SK-N-SH (cell line): ENCODE measurements at places on chromosomes 2 and 18.

- no peak for DNase-seq
Measured at GRCh38 chr18:40407909-40408308, 1547.1 kb upstream of the PIK3C3 start.

DNA sequence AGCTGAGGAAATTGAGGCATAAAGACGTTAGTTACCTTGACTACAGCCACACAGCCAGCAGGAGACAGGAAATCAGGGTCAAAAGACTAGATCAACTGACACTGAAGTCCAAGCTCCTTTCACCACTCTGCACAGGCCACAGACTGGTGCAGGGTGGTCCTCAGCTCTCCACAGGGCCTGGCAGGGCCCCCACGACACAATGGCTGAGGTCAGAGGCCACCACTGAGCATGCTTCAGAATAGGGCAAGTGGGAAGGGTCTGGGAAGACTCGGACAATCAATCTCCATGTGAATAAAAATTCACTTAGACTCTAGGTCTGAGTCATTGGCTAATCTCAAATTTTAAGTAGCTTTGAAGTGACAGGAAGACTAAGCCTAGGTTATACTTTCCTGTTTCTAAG, 201.7 kb downstream of the ALK start:
- no peak for DNase-seq

GRCh38 chr2:199136681-199137080, 321.1 kb downstream of the SATB2 start:
- DNase-seq: no peak

- no peak for DNase-seq
Measured at GRCh38 chr2:182372661-182373060, 54.2 kb downstream of the PDE1A start.

DNA sequence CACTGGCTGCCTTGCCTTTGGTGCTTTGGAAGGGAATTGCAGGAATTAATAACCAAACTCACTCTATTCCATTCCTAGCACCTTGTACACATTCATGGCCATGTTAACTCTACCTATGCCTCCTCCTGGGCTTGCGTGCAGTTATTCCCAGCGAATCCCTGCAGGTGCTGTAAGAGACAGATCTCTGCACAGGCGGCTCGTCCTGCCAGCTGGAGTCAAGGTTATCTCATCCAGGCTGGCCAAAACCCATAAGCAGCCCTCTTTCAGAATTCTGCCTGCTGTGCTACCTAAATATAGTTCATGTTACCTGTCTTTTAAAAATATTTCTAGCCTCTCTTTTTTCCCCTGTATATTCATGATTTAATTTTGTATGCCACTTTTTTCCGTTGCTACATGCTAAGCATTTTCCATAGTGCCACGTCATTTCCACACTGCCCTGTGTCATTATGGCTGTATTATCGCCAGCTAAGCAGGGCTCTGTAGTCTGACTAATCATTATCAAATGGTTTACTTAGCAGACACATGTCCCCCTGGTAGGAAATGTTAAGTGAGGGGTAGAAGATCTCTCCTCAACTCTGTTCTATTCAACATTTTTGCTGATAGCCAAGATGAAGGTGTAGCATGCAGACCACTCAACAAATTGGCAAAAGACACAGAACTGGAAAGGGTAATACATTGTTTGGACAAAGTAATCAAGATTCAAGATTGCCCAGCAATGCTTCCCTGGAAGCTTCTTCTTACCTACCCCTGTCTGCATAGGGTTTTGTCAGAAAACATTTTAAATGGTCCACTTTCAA, 79.7 kb upstream of the TAF1B start:
- no peak for DNase-seq

GRCh38 chr2:61431345-61431744, 39.5 kb downstream of the USP34 start:
- DNase-seq: no peak

DNA sequence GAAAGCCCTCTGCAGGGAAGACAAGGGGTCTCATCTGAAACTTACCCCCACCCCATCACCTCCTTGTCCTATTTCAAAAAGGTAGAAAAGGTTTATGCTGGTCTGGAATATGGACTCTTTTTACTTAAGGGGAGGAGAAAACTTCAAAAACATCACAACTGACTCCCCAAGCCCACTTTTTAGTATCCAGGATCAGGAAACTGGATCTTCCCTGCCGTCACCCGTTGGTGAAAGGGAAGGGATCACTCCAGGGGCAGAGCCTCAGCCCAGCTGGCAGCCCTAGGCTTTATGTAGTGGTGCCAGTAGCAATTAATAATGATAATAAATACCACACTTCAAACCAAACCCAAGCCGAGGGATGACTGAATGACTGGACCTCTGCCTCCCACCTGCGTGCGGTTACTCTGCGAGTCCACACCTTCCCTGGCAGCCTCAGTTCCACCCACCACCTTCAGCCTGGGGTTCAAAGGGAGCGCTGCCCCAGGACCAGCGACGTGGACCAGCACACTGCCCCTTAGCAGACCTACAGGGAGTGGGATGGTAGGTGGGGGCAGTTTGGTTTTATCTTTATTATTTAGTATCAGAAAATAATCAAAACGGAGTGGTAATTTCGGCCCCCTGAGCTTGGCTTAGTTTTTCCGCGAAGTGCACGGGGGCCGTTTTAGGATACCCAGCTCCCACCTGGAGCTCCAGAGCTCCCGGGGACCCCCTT, 4.9 kb upstream of the GATA6 start:
- DNase-seq: no peak

GRCh38 chr18:6711467-6711866, 18.0 kb upstream of the ARHGAP28 start:
- no peak for DNase-seq

DNA sequence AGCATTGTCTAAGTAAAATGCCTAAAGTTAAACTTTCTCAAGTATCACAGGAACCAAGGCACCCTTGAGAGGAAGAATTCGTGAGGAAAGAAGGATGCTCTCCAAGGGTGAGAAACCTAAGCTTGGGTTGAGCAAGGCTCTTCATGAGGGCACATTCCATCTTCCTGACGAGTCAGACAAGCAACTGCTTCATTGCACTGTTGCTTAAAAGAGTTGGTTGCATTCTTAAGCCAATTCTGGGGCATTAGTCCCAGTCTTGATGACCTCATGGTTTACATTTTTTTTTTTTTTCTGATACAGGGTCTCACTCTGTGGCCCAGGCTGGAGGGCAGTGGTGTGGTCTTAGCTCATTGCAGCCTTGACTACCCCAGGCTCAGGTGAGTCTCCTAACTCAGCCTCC, 237.5 kb downstream of the ACTR3 start:
- no peak for DNase-seq

GRCh38 chr2:231037202-231037730, at the start of gene C2orf72:
C2orf72 (plus strand) TSS chr2:231037523; CDS start chr2:231037566, 43 bp downstream.
- DNase-seq: peak; percentile 94

DNA sequence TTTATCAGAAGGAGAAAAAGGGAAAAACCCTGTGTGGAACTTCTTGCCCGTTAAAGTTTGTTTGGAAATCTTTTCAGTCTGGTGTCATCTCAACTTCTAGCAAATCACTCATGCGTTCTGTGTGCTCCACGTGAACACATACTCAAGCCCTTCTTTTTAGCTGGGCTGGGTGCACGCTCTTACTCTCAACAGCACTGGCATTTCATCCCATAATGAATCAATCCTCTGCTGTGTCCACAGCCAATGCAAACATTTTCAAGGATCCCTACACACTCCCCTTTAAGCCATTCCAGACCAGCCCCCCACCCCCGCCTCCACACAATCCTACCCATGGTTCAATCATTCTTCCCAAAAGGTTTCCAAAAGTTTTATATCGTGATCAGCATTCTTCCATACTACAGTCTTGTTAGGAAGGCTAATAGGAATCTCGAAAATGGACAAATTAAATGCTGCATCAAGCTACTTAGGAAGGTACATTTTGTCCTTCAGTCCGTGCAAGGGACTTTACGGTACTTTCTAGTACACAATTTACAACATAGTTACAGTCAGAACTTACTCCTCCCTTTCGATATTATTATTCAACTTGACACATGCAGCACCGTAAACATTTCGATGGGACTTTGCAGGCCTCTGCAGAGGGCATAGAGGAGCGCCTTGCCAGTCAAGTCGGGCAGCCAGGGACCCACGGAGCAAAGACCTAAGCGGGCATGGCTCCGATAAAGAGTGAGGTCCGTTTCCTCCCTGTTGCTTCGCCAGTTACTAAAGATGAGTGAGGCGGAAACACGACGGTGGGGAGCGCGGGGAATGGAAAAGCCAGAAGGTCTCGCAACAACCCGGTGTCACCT, 1.4 kb downstream of the PTGR3 start:
- no peak for DNase-seq

DNA sequence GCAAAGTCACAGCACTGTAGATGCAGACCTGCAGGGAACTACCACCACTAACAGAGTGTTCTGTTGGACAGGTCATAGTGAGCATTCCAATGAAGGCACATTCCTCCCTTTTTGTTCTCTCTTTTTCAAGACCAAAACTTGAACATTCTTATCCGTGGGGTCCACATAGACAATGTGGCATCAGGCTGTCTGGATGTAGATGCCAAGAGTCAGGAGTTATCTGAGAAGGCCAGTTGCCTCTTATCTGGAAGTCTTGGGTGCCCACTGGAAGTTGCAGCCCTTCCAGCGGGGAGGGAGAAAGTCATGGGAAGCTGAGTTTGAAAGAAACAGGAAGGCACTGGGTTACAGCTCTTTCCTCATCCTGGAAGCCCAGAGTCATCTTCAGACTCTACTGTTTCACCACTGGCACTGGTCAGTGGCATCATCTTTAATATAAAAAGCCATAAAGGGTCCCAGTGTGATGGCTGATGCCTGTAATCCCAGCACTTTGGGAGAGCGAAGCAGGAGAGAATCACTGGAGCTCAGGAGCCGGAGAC, 61.4 kb downstream of the FAM161A start:
- no peak for DNase-seq

- no peak for DNase-seq
Measured at GRCh38 chr2:3142961-3143571, 234.6 kb downstream of the EIPR1 start.

- DNase-seq: no peak
Measured at GRCh38 chr18:9001209-9001608, 101.3 kb upstream of the NDUFV2 start.

DNA sequence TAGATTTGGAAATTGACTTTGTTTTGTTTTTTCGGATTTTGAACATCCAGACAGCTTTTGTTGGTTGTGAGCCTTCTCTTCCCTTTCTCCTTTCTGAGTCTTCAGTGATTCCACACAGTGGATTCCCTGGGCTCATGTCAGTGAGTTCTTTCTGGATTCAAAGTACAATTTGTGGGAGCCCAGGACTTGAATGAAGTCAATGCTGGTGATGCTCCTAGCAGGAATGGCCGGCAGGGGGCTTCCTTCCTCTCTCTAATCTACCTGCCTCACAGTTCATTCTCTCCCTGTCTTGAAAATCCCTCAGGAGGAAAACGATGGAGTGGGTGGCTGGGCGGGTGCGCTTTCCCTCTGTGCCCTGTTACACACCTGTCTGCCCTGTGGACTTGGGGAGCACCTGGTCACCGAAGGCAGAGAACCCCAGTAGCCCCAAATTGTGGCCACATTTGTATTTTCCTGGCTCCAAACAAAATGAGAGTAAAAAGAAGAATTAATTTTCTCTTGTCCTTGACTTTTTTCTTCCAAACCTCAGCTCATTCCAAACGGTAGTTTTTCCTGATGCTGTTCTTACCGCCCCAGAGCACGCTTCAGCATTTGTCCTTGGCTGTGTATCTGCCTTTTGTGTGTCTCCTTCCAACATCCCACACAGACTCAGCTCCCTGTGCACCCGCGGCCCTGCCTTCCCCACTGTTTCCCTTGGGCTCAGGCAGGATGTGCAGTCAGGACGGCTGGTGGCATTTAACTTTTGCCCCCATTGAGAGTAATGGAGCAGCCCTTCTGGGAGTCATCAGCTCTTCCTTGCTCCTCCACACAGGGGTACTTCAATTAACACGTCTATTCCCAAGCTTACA, 86.6 kb downstream of the MARCO start:
- peak; percentile 39 for DNase-seq

DNA sequence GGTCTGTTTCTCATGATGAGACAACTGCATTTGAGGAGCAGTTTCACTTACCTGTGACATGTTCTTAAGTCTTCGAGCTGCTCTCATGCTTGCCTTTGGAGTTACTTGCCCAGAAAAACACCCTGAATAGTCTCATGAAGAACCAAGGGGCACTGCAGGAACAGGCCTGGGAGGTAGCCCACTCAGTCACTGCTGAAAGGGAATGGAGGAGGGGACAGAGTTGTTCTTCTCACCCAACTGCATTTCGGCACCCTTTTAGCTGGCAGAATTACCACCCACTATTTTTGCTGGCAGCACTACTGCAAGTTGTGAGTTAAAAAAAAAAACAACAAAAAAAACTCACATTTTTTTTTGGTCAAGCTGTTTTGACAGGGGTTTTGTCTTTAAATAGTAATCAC, 181.9 kb downstream of the PTPRM start:
- DNase-seq: no peak

GRCh38 chr2:18836436-18836835, 247.1 kb upstream of the NT5C1B start:
- no peak for DNase-seq

- no peak for DNase-seq
Measured at GRCh38 chr2:196291426-196291825, 120.0 kb upstream of the STK17B start.

DNA sequence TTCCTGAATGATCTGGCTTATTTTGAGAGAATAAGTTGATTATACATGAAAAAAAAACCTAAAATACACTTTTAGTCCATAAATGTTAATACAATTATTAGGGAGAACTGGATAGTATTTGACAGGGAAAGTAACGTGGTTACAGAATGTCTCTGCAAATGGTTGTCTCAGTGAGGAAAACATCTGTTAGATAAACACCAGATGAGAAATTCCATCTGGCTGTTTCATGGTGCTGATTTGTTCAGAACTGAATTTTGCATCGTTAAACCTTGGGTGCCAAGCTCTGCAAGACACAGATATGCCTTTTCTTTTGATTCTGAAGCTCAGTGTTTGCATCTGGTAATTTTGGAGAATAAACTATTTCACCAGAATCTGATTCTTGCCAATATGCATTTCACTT, 90.4 kb downstream of the SCN3A start:
- peak; percentile 30 for DNase-seq

GRCh38 chr2:10014418-10015190, 28.7 kb upstream of the KLF11 start:
- no peak for DNase-seq

GRCh38 chr2:54496920-54497319, 40.8 kb downstream of the SPTBN1 start:
- DNase-seq: no peak

- no peak for DNase-seq
Measured at GRCh38 chr2:220065581-220065980, 438.2 kb downstream of the SLC4A3 start.

DNA sequence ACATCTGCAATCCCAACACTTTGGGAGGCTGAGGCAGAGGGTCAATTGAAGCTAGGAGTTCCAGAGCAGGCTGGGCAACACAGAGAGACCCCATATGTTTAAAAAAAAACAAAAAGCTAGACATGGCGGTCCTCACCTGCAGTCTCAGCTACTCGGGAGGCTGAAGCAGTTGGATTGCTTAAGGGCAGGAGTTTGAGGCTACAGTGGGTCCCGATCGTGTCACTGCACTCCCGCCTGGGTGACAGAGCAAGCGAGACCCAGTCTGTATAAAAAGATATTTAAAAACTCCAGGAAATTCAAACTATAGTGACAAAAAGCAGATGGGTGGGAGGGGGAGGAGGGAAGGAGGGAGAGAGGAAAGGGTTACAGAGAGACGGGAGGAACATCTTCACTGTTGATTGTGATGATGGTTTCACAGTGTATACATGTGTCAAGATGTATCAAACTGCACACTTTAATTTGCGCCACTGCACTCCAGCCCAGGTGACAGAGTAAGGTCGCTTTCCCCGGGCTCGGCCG, 942 bp upstream of the ZNF236 start:
- DNase-seq: no peak

GRCh38 chr2:235343156-235343774, 150.6 kb upstream of the AGAP1 start:
- DNase-seq: no peak

- no peak for DNase-seq
Measured at GRCh38 chr2:10970666-10971065, 58.9 kb downstream of the KCNF1 start.
